Stimulated activated CD8-positive, alpha-beta memory T cell treated with anti-CD3 and anti-CD28 coated beads, Interleukin-7, amount 100 ng/mL, for 1 hour (primary cell): ENCODE measurements at places on chromosomes 5 and 9.

- no peak for DNase-seq
Observed at GRCh38 chr5:57302643-57303042, 128.8 kb downstream of the GPBP1 start.

DNA sequence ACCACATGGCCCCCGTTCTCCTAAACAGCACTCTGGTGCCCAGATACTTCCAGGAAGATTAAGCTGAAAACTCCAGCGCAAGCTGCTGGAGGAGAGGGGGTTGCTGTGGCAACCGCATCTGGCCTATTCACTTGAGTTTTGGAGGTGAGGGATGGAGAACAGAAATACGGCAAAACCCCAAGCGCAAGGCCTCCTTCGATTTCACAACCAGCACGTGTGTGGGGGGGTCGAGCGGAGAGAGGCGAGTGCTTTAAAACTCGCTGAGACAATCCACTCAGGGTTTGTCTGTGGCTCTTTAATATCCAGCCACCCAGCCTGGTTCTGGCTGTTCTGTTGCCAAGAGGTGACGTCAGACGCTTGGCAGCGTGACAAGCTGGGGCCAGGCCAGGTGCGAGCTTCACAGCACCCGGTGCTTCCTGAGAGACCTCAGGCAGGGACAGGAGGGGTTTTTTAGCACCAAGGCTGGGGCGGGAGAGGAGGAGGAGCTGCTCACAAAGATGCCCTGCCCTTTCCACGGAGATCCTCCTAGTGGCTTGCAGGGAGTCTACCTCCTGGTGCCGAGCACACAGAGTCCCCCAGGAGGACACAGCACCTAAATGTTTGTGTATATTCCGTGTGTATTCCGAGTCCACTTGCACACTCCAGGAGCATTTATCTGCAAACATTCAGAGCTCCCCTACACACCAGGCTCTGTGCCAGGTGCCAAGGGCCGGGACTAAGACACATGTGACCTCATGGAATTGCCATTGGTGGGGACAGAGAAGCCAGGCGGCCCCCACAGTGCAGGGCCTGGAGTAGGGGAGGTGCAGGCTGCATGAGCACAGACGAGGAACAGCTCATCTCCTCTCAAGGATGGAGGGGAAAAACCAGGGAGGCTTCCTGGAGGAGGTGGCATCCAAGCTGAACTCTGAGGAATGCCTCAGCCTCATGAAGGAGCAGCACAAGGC, 194.6 kb downstream of the OLFM1 start:
- no peak for DNase-seq

GRCh38 chr5:106097340-106097739, 1573.4 kb downstream of the EFNA5 start:
- DNase-seq = no peak

DNA sequence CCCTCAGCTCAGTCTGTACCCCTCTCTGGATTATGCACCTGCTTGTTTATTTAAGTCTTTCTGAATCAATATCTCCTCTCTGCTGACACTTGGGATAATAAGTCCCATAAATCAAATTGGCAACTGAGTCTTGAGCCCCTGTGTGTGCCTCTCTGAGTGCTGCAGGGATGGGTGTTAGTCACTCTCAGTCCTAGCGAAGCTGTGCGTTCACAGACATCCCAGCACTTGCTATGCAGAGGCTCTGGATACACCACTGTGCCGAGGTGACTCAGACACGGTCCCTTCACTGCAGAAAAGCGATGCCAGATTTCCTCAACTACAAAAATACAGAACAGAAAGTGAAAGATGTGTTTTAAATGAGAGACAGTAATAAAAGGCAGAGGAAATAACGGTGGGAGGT, 4.1 kb upstream of the KCNMB1 start:
- no peak for DNase-seq

DNA sequence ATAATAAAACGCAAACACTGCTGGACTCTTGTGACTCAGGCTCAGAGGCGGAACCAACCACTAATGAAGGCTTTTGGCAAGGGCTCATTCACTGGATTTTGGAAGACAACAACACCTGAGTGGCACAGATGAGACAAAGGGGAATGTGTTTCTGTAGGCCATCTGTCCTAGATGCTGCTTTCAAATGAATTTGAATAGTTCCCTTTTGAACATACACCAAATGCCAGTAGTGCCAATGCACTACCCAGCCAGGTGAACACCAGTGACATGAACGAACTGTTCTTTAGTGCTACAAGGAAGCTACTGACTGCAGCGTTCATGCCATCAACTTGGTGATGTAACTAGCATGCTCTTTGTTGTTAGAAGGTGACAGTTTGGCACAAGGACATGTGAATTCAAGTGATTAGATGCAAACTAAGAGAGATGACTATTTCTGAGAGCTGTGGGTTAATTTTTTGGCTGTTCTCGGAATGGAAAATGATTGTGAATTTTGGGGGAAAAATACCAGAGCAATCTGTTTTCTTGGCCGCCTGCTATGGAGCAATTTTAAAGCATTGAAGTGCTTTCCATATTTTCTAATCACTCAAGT, 173.7 kb downstream of the SLC24A2 start:
- no peak for DNase-seq

GRCh38 chr5:92979716-92980115, 601.3 kb downstream of the NR2F1-AS1 start:
- DNase-seq = no peak

- DNase-seq = no peak
Observed at GRCh38 chr5:138989720-138990119, 114.6 kb upstream of the LRRTM2 start.

DNA sequence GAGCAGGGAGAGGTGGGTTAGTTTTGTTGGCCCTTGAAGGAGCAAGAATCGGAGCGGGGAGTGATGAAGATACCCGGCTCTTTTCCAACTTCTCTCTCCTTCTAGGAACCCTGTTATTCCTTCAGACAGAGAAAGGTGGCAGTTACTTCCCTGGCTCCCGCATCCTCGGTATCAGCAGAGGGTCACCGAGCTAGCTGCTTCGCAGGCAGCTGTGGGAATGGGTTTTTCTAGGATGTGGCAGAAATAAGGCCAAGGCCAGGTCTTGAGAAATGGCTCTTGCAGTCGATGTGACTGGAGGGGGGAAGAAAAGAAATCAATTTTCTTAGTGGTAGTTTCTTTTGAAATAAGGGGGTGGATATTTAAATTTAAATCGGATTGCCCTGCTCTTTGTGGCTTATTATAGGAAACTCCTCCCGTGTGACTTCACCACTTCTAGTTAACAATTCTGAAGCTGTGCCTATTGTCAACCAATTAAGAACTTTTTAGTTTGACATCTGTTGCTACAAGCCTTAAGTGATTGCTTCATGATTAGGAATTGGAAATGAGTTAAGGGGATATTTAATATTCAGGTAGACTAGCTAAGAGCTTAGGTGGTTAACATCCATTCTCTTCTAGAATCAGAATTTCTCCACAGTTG, 1.4 kb downstream of the SAP30L start:
- no peak for DNase-seq

- no peak for DNase-seq
Observed at GRCh38 chr5:159837860-159838259, 78.4 kb upstream of the ADRA1B start.

- no peak for DNase-seq
Observed at GRCh38 chr9:83238871-83239640, 176.1 kb upstream of the RASEF start.

DNA sequence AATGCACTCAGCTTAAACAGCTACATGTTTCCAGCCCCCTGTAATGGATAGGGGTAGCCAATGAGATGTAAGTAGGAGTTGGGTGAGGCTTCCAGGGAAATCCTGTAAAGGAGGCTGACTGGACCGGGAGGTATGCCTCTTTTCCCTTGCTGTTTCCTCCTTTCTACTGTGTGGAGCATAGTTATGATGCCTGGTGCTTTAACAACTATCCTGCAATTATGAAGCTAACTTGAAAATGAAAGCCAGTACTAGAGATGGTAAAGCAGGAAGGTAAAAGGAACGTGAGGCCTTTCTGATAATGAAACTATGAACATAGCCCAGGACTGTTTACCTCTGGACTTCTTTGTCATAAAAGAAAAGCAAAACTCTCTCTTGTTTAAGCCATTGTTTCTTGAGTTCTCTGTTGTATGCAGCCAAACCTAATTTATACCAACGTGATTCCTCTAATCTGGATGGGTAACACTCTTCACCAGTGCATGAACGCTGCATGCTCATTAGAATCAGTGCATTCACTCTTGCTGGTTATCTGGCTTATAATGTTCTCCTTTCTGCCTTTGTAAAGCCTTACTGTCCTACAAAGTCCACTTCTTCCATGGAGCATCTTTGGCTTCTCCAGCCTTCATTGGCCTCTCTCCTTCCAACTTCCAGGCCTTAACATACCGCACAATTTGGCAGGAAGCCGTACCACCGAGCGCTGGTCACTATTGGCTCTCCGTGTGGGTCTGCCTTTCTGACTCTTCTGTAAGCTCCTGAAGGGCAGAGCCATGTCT, 8.3 kb upstream of the ARHGEF28 start:
- no peak for DNase-seq

- DNase-seq = no peak
Observed at GRCh38 chr5:76710991-76711390, 4.9 kb upstream of the F2R start.

DNA sequence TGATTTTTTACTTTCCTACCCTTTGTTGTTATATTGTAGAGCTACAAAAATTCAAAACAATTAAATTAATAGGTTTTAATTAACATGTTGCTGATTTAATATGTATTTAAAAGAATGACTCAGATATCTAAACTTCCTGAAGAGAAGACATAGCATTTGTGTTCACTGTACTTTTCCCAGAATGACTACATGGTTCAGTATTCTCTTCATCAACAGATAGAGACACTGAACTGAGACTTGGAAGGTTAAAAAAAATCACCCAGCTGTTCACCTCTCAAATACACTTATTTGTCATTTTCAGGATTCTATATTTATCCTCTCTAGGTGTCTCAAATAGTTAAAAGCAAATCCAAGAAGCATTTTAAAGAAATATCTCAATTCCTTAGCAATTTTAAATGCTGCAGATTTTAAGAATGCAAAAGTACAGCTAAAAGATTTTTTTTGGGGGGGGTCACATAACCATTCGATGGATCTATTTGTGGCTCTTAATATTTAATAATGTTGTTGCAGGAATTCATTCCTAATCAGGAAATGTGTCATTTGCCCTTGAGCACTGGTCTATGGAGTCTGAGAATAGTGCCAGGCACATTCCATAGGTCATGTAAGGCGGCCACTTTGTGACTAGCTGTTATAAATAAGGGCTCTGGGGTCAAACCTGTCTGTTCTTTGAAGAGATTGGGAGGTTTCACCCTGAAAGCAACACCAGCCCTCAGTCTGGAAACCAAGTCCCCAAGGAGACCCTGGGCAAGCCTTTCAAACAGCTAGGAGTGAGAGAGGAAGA, 463.1 kb downstream of the NR2F1-AS1 start:
- DNase-seq = no peak

DNA sequence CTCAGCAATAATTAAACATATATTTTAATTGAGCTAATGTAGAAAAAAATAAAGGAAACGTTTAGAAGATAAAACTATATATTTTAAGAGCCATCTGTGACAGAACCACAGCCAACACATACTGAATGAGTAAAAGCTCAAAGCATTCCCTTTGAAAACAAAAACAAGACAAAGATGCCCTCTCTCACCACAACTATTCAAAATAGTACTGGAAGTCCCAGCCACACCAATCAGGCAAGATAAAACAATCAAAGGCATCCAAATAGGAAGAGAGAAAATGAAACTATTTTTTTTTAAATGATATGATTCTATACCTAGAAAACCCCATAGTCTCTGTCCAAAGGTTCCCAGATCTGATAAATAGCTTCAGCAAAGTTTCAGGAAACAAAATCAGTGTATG, 262.0 kb downstream of the HTR1A start:
- no peak for DNase-seq

DNA sequence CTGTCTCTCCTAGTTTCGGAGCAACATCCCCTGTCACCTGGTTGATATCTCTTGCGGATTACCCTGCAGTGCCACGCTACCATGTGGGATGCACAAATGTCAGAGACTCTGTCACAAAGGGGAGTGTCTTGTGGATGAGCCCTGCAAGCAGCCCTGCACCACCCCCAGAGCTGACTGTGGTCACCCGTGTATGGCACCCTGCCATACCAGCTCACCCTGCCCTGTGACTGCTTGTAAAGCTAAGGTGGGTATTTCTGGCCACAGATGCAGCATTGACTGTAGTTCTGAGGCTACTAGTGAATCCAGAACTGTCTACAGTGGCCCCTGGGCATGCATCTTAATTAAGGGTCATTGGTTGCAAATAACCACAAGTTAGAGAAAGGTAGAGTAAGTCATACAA, 50.8 kb downstream of the AQP7 start:
- DNase-seq = no peak

DNA sequence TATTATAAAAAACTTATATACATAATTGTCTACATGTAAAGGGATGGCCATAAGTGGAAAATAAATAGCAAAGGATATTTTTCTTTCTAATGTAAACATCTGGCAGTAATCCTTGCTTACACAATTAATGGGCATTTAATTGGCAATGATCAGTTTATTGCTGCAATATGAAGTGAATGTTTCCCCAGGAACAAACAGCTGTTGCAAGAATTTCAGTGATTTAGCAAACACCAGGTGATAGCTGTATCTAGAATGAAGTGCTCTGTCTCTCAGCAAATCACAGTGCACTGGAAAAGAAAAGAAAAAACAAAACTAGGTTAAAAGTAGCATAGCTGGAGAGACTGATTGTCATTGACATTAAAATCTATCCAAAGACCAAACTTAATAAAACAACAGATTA, 594.5 kb upstream of the ARRDC3 start:
- no peak for DNase-seq

- no peak for DNase-seq
Observed at GRCh38 chr5:122083535-122083934, 5.5 kb upstream of the LOX start.

DNA sequence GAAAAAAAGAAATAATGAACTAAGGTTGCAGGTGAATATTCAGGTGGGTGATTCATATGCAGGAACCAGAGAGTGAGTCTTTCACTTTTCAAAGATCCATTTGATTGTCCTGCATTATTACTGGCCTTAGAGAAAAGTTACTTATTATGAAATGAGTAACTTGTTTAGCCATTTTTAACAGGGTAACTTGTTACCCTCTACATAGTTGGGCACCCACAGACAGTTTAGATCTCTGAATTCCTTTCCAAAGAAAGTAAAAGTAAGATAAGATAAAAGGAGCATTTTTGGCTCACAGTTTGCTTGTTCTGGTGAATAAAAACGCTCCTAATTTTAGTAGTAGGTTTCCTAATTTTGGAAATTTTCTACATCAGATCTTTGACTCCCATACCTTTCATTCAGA, 54.1 kb upstream of the DAB2 start:
- DNase-seq = no peak

DNA sequence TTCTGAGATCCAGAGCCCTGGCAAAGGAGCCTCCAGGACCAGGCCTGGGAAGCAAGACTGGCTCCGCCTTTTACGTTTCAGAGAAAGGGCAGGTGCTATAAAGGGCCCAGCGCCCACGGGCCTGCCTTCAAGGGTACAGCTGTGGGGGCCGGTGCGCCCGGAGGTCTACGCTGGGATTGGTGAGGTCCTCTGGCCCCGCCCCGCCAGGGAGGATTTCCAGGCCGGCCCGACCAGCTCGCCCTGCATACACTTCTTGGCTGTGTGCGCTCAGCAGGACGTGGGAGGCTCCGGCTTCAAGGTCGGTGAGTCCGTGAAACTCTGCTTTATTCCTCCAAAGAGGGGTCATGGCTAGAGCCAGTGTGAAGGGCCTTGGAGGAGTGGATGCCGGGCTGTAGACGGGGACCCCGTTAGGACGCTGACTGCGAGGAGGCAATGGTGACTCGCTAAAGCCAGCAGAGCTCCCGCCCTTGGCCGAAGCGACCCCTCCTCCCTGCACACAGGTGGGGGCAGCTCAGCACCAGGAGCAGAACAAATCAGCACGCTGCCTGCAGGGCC, at the start of gene CKMT2:
Gene CKMT2 (plus strand): TSS at position 243 of the 555 bp plus-strand sequence. CDS start 17,811 bp downstream, outside the sequence.
- no peak for DNase-seq
